A549 (cell line): ENCODE measurements at places on chromosomes 12 and 14.

DNA sequence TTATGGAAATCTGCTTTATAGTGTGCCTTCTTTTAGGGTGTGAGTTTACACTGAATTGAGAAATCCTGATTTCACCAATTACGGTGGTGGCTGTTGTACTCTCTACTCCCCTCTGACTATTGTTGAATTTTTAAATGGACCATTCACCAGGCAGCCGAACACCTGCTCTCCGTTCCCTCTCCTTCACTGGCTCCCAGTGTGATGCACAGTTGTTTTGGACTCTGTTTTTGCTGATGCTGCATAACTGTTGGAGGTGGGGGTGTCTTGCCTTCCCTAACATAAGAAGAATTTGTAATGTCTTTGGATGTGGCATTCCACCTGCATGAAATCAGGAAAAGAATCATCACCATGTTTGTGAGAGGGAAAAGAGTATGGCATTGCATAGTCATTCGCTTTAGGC, 341.2 kb downstream of the SNAPC1 start:
- no peak for DNase-seq

- peak; percentile 57 for DNase-seq
Measured at GRCh38 chr12:62848418-62848817, 86.5 kb downstream of the PPM1H start.

- DNase-seq: no peak
Measured at GRCh38 chr14:68398370-68398769, 394.5 kb downstream of the ZFP36L1 start.

GRCh38 chr12:120887253-120888043, 16.7 kb downstream of the SPPL3 start:
- DNase-seq: no peak

DNA sequence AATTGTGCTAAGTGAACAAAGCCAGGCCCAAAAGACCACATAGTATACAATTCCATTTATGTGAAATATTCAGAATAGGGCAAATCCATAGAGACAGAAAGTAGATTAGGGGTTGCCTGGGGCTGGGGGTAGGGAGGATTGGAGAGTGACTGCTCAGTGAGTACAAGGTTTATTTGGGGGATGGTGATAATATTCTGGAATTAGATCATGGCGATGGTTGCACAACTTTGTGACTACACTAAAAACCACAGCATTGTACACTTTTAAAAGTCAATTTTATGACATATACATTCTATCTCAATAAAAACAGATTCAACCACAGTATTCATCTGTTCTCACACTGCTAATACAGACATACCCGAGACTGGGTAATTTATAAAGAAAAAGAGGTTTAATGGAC, 68.7 kb upstream of the MAP1LC3B2 start:
- no peak for DNase-seq

- DNase-seq: peak; percentile 78
Measured at GRCh38 chr12:88241862-88242570, 99.9 kb downstream of the TMTC3 start.

GRCh38 chr12:107539196-107539939, 146.2 kb upstream of the PWP1 start:
- DNase-seq: no peak

DNA sequence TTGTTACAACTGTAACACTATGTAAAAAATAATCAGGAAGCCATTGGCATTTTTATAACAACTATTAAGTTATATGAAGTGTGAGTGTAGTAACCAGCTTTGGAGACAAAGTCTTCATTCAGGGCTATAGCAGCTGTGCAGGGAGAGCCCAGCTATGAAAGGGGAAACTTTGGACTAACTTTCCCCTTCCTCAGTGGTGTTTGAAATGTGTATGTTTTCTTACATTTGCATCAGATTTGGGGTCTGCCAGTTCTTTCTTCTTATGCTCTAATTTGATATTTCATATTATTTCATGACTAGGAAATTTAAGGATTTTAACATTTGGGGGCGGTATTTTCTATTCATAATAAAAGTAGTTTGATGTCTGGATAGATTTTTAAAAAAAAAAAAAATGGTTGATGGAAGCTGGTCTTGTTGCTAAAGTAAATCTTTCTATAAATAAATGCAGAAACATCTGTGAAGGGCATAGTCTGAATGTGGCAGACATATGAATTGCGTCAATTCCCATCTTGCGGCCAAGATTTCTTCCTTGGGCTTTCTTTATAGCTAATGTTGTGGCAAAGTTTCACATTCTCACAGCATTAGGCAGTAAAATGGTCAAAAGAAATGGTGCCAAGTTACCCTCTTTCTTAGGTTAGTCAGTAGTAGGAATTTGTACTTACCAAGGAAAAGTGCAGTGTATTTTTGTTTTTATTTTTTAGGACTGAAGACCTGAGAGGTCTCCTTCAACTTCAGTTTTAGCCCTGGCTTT, 35.6 kb downstream of the RASSF8 start:
- DNase-seq: no peak

- DNase-seq: no peak
Measured at GRCh38 chr14:44767646-44768173, 194.0 kb downstream of the KLHL28 start.

GRCh38 chr14:74155287-74155686, 70.5 kb downstream of the LIN52 start:
- no peak for DNase-seq

DNA sequence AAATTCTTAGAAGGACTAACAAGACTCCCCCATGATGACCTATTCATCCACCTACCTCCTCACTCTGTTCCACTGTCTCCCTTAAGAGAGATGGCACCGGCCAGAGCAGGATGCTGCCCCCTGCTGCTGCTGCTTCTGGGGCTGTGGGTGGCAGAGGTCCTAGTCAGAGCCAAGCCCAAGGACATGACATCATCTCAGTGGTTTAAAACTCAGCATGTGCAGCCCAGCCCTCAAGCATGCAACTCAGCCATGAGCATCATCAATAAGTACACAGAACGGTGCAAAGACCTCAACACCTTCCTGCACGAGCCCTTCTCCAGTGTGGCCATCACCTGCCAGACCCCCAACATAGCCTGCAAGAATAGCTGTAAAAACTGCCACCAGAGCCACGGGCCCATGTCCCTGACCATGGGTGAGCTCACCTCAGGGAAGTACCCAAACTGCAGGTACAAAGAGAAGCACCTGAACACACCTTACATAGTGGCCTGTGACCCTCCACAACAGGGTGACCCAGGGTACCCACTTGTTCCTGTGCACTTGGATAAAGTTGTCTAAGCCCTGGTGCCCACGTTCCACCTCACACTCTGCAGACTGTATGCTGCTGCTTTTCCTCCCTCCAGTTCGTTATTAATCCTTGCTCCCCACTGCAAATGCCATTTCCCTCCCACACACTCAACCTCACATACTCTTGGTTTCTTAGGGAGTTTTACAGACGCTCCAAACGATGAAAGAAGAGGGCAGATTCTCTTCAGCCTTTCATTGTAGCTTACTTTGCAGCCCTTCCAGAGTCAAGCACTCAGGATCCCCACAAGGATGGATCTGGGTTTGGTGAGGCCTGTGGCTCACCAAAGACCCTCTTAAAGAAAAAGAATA, at the start of gene RNASE8:
Gene RNASE8 (plus strand): TSS at position 20 of the 873 bp plus-strand sequence. CDS start 71 bp downstream, at position 91.
- no peak for DNase-seq

- DNase-seq: no peak
Measured at GRCh38 chr14:104986487-104987164, 1.0 kb downstream of the CLBA1 start.

DNA sequence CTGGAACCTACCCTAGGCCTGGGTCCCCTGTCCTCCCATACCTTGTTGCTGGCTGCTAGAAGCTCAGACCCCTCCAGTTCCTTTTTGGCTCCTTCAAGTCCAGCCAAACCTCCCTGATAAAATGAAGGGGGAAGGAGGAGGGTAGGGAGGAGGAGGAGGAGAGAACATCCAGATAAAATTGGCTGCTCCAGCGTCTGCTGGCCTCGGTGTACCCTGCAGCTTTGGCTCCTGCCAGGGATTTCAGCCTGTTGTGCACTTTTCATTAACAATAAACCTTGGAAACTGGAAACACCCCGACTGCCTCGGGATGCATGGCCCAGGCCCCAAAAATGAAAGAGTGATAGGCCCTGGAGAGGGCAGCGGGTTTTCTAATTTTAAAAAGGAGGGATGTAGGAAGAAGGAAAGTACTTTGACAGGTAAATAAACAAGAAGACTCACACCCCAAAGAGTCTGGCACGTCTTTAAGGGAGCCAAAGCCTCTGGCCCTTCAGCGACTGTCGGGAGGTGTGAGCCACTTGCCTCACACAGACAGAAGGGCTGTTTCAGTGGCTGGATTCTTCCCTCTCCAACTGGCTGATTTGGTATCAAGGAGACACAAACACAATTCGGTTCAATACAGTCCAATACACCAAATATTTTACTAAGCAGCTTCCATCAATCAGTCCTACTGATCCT, 49.8 kb downstream of the NUAK1 start:
- no peak for DNase-seq

- DNase-seq: no peak
Measured at GRCh38 chr14:53310412-53310811, 157.3 kb upstream of the DDHD1 start.

DNA sequence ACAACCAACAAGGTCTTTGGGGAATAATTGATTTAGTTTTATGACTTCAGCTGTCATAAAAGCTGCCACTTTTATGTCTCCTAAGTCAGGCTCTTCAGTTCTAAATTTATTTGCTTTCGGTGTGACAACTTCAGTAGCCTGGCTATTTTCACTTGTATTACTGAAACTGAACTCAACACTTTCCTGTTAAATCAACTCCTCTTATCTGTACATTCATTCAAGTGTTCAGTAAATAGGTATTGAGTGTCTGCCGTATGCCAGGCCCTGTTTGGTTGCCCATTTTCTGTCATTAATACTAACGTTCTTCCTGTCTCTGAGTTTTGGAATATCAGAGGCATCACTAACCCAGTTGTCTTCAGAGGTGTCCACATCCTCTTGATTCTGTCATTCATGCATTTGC, 7.5 kb downstream of the UTP20 start:
- no peak for DNase-seq

DNA sequence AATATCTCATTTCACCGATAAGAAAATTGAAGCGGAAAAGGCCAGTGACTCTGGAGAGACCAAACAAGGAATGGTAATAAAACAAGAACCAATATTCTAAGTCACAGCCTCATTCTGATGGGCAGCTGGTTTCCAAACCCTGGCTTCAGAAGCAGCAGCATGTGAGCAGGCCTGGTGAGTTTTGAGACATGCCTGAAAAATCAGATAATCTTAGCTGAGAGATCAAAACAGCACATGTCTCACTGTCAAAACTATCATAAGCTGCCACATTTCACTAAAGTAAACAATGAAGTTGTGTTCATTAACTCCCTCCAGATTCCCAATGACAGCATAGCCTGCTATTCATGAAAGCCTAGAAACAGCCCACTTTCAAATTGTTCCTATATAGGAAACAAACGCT, 36.5 kb downstream of the CIT start:
- no peak for DNase-seq

GRCh38 chr12:4056910-4057845, 184.0 kb upstream of the PARP11 start:
- DNase-seq: no peak

DNA sequence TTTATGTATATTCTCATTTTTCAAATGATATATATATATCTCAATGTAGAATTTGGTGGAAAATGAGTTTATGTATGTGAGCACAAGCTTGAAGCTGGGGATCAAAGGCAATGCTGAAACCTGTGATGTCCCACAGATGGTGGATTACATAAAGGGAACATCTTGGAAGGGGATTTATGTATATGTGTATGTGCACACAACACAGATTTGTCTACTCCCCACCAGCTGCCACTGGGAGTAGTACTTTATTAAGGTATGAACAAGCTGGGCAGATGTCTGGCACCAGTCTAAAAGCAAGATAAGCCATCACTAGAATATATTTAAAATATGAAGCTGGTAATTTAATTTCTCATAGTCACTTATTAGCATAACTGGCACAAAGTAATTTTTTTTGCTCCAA, 895.6 kb downstream of the SLC6A15 start:
- no peak for DNase-seq

- no peak for DNase-seq
Measured at GRCh38 chr12:54660320-54660962, 12.3 kb upstream of the DCD start.

DNA sequence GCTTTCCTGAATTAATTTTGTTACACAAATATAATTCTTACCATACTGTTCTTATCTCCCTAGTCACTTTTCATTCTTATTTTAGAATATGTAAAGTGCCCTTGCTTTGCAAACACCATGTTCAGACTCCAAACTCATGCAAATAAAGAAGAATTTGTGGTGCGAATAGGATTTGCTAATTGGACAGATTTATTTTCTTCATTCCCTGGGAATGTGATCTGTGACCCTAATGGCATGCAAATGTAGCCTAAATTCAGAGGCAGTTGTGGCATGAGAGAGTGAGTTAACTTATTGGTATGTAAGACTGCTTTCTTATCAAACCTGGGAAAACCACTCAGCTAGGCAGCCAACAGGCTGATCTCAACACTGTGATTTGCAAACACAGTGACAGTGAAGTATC, 10.0 kb downstream of the CAPZA3 start:
- no peak for DNase-seq
